ENCODE measurements at places on chromosomes 7 and 10.

DNA sequence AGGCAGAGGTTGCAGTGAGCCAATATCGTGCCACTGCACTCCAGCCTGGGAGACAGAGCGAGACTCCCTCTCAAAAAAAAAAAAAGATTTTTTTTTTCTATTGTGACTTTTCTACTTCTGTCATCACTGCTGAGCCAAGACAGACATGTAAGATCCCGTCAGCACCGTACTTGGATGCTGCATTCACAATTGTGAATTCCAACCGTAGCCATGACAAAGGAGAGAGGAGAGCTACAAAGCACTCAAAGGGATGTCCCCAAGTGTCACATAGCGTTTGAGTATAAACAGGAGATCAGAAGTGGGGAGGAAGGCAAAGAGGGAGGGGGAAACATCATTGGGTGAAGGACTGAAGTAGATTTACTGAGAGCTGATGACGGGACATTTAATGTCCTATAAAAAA is 144.2 kb downstream of the PRPF18 start:
- DNase-seq = no peak

GRCh38 chr7:301291-302053 is 11.5 kb downstream of the FOXL3 start:
- DNase-seq = no peak

GRCh38 chr10:15997313-15997712 is 137.0 kb upstream of the MINDY3 start:
- no peak for DNase-seq

DNA sequence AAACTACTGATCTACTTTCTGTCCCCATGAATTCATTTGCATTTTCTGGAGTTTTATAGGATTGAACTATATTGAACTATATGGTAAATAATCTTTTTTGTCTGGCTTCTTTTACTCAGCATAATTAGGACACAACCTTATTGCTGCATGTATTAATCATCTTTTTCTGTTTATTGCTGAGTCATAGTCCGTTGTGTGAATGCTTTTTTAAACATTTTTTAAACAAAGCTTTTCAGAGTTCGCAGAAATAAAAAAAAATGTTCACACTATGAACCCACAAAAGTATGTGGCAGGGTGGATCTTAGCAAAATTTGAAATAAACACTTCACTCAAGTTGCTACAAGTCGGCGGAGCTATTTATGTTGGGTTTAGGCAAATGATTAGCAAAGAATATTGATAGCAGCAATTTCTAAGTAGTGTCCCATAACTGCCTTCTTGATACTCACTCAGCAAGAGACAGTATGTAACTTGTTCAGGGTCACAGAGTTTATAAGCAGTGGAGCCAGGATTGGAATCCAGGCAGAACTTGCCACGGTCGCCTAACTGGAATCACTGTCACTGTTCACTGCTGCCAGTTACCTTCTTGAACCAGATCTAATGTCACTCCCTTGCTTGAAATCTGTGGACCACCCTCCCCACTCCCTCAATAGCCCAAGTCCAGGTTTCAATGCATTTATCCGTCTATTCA is 5.6 kb downstream of the CH25H start:
- no peak for DNase-seq

GRCh38 chr7:123901101-123901500 is 23.9 kb upstream of the SPAM1 start:
- no peak for DNase-seq

DNA sequence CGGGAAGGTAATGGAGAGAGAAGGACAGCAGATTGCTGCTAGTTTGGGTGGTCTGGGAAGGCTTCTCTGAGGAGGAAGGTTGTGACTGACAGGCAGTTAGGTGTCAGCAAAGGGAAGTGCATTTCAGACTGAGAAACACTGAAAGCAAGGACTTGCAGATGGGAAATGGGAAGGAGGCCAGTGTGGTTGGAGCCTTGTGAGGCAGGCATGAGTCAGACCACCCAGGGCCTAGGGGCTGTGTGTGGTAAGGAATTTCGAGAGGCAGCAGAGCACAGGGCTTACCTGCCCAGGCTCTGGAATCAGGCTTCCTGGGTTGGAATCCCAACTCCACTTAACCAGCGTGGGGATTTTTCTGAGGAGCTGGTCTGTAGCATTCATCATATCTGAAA is 53.5 kb downstream of the NRF1 start:
- DNase-seq = no peak
